ENCODE measurements at places on chromosomes 4 and X. TPM values are rescaled to one million over a fixed set of nuclear protein-coding genes. Genes with fewer than 3 reads are reported as not detected.
A peak's percentile ranks its signal among the peaks of the same experiment; 100 is the strongest.

GRCh38 chrX:37809970-37810369 is 30.1 kb downstream of the CYBB start:
- DNase-seq, result no peak

TCEAL6 gene
- not detected for total RNA-seq

DNA sequence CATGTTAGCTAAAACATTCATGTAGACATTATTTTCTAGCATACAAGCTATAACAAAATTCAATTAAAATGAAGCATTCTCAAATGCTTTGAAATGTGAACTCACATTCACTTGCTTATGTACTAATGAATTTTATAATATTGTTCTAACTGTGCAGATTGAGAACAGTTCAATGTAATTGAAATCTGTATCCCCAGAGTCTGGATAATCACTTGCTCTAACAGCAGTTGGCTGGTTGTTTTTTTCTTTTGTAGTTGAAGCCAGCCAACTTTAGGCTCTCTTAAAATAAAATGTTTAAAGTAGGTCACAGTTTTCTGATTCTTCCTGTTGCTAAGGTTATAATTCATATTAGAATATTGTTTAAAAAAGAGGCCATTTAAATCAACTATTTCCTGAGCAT is 438.9 kb downstream of the NAF1 start:
- no peak for DNase-seq

DNA sequence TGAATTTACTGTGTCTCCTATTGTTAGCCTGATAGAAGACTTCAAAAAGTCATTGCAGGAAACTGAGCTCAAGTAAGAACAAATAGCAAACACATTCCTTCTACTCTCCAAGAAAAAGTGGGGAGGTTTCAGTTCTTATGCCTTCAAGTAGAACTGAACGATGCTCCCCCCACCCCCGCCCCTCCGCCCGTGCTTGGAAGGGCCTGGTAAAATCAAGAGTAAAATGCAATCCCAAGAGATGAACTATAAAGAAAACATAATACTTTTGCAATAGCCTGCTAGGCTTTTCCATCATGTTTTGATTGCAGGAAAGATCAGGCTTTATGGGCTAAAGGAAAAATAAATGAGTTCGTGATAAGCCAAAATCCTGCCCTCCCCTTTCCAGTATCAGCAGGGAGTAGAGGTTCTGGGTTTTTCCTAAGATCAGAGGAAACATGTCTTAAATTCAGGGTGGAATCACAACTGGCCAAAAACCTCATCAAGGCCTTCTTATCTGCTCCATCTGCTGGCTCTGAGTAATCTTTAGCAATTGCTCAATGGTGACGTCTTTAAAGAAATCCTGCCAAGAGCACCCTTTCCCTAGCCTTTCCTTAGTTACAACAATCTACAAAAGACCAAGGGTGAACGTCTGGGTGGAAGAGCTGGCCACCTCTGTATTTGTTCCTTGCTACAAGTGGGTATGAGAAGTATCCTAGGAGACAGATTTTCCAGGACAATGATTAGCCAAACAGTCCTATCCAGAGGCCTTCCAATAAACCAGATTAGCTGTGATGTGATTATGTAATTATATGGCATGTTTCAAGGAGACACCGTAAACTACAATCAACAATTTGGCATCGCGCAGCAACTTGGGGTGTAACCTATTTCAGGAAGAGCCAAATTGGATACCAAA is 66.3 kb upstream of the FAM9C start:
- DNase-seq, result no peak

DNA sequence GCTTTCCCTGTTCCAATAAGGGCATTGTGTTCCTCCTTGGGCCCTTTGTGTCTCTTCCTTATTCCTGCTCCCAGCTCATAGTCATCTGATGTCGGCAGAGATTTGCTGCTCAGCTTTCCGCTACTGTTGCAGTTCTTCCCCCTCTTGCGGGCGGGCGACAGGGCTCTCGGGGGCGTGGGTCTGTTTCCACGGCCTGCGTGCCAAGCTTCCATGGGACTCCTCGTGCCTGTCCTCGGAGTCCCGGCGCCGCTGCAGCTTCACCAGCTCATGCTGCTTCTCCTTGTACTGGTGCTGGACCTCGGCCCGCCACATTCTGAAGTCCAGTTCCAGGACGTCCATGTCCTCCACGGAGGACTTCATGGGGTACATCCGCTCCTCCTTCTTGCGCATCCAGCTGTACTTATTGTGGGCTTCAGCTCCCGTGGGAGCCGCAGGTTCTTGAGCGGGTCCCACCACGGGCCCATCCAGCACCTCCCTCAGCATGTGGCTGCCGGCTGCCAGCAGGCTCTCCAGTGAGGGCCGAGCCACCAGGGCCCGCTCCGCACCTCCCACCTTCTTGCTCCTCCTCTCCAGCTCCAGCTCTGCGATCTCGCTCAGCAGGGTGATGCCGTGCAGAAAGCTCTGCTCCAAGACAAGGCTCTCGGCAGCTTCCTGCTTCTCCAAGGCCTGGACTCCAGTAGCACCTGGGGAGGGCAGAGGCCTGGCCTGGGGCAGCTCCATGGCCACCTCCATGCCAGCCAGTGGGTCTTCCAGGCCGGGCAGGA is 74.1 kb upstream of the UCP1 start:
- DNase-seq, result peak; percentile 74

- DNase-seq, result no peak
Measured at GRCh38 chr4:14874990-14875389, 127.3 kb upstream of the CPEB2 start.

MAGEB2 gene
- not detected for total RNA-seq

- DNase-seq, result no peak
Measured at GRCh38 chr4:113052379-113052951, 3.0 kb downstream of the ANK2 start.

ZNF674 gene
- 2.2 TPM for total RNA-seq

DNA sequence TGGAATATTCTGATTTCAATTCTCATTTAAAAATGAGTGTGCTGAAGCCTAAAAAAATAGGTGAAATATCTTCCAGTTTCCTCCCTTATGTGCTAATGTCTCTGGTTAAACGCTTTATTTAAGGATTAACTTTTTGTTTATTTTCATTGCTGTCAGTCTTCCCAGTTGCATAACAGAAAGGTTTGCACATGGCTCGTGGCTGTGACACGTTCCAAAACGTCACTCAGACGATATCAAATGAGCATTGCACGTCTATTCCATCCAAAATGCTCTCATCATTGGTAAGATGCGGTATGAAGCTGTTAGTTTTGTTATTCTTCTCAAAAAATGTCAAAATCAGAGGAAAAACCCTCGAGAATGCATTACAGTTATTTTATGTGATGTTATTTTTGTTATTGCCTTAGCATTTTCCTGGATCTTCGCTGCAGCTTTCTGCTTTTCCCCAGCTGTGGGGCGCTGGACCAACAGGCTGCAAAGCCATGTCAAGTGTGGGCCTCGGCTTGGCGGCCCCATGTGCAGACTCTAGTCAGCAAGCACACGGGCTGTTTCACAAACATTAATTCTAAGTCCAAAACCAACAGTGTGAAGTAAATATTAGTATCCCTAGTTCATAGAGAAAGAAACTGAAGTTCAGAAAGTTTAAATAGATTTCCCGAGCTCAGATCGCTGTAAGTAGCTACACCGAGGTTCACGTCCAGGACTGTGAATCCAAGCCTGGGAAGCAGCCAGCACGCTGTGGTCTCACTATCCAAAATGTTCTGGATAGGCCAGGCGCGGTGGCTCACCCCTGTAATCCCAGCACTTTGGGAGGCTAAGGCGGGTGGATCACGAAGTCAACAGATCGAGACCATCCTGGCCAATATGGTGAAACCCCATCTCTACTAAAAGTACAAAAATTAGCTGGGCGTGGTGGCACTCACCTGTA is 793.4 kb upstream of the FRG1 start:
- no peak for DNase-seq

HGFAC gene
- total RNA-seq, result 1.5 TPM

ZNF185 gene
- 1.9 TPM for total RNA-seq

DNA sequence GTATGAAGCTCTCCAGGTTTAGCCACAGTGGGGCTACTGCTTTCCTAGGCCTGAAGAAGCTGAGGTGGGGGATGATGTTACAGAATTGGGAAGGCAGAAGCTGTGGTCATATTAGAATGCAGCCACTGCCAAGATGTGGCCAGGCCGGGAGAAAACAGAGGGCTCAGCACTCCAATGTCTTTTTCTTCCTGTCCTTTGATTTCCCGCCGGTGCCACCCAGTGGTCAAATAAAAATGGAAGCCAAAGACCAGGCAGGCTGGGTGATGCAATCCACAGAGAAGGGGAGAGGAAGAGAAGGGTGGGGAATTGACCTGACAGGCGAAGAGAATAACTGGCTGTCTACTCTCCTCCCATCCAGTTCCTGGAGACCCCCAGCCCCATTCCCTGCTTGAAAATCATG is 94.9 kb upstream of the SHISA3 start:
- no peak for DNase-seq

DNA sequence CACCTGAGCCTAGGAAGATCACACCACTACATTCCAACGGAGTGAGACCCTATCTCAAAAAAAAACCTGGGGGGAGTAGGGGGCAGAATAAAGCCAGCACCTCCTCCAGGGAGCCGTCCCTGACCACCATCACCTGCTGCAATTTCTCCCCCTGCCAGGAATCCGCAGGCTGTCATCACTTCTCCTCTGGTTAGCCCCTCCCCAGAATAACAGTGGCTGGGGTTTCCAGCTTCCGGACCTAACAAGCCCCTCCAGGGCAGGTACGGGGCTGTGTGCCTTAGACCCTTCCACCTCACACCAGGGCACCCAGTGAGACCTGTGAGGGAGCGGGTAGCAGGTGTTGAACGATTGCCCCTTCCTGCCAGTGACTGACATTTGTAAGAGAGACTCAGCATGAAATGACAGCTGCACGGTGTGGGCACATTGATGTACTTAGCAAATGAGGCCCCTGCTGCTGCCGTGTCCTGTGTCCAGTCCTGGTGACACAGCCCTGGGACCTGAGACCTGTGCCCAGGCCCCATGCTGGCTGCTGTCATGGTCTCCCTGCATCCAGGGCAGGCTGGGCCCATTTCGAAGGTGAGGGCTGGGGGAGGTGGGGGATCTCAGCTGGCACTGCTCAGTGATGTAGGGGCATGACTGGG is 6.7 kb upstream of the WFS1 start:
- DNase-seq, result no peak

DNA sequence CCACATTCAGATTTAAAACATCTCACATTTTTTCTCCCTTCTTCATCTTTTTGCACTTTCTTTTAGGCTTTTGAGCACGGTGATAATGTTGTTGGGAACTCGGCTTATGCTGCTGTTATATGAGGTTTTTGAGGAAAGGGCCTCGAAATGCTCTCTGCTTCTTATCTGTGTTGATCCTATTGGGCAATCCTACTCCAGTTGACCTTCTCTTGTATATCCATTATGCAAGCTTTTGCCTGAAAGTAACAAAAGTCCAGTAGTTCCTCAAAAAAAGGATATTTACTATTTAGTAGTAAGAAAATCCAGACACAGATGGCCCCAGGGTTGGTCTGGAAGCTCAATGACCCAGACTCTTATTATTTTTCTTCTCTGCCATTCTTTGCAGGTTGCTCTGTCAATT is 57.7 kb upstream of the SPANXB1 start:
- no peak for DNase-seq

- DNase-seq, result no peak
Measured at GRCh38 chr4:3198906-3199305, 50.1 kb upstream of the MSANTD1 start.

SCD5 gene
- total RNA-seq, result 5.1 TPM

DNA sequence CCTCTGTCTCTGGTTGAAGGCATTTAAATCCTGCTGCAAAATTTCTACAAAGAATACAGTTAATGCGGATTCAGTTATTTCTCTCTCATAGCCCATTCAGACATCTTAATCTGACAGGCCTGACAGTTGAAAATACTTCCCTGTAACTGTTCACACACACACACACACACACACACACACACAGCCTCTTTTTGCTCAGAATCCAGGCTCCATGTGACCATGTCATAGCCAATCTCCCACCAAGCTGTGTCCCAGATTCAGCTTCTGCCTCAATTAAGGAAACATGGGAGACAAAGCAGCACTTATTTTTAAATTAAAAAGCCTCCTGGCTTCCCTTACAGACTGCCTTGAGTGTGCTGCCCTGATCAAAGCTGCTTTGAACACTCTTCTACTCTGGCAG is 49.3 kb upstream of the EFHC2 start:
- DNase-seq, result no peak

DNA sequence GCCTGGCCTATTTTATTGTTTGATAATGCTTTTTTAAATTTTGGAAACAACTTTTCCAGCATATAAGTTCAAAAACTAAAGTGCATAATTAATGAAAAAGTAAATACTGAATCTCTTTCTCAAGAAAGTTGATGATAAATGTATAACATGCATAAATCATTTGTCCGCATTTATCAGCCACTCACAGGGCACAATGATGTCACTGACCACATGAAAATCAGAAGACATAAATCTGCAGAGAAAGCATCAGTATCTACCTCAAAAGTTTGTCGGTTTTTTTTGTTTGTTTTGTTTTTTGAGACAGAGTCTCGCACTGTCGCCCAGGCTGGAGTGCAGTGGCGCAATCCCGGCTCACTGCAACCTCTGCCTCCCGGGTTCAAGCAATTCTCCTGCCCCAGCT is 5.5 kb upstream of the HPRT1 start:
- DNase-seq, result no peak

CENPI gene
- total RNA-seq, result 0.73 TPM

- DNase-seq, result no peak
Measured at GRCh38 chr4:88802138-88802537, 104.5 kb upstream of the NAP1L5 start.

CXXC4 gene
- total RNA-seq, result 5.4 TPM

DNA sequence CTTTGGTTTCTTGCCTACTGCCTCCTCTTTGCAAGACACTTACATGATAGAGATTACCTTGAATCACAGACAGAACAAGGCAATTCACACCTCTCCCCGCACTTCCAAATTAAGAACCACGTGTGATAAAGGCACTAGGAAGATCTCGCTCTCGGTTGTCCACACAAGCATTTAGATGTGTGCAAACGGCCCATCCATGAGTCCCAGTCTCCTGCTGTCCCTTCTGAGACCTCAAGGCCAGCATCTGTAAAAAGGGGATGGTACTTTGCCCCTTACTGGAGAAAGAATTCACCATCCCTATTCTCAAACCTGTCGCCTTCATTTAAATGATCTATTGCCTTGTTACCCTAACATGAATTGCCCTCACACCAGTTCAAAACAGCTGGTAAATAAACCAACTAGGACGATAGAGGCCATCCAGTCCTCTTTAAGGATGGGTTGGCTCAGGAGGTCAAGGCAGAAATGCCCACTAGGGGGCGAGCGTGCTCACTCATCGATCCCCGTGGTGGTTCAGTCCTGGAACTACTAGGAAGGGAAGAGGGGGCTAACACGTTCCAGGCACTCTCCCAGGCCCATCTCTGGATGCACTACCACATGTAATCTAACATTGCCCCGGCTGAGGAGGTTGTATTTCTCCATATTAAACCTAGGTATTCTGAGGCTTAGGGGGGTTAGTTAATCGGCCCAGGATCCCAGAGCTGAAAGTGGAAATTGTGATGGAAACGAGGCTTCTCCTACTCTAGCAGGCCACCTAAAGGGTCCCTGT is 95.8 kb downstream of the DHX15 start:
- peak; percentile 77 for DNase-seq
